Right hindlimb (tissue), 1 donor: ENCODE measurements at places on chromosomes 7 and 10.

DNA sequence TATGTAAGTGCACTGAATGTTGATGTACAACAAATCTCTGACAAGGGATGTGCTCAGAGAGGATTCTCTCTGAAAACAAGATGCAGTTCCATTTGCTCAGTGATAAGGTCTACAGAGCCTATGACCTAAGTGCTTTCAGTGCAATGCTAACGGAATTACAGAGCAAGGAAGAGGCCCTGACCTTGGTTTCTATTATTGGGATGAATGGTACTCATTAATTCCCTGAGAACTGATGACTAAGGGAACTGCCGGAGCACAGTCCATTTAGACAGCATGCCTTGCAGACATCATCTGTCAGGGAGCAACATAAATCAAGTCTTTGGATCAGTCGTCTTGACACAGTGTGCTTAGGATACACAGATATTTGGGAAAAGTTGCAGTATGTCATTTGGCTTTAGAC is 340.8 kb downstream of the PHTF2 start:
- DNase-seq = no peak

GRCh38 chr7:111736552-111736874 is 174.2 kb upstream of the IMMP2L start:
- no peak for DNase-seq

GRCh38 chr10:5735119-5735518 is 50.5 kb downstream of the TASOR2 start:
- DNase-seq = no peak

DNA sequence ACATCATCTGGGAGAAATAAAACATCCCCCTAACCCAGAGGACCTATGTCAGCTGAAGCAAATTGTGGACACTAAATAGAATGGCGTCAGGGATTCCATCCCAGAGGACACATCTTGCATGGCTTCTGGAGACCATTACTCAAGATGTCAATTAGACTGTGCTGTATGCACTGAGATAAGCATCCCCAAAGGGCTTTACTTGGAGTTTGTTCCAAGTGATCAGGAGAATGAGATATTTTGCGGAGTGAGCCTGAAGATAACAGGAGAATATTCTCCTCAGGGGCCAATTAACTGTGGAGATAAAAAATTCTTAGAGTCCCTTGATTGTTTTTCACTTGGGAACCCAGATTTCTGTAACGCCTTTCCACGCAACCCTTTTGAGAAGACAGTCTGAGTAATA is 4.5 kb upstream of the OR2AE1 start:
- DNase-seq = no peak

GRCh38 chr10:97686962-97687784 is at the start of gene AVPI1:
Gene AVPI1 (minus strand): TSS chr10:97687241. CDS start chr10:97679905, 7,336 bp downstream.
- peak; percentile 97 for DNase-seq

DNA sequence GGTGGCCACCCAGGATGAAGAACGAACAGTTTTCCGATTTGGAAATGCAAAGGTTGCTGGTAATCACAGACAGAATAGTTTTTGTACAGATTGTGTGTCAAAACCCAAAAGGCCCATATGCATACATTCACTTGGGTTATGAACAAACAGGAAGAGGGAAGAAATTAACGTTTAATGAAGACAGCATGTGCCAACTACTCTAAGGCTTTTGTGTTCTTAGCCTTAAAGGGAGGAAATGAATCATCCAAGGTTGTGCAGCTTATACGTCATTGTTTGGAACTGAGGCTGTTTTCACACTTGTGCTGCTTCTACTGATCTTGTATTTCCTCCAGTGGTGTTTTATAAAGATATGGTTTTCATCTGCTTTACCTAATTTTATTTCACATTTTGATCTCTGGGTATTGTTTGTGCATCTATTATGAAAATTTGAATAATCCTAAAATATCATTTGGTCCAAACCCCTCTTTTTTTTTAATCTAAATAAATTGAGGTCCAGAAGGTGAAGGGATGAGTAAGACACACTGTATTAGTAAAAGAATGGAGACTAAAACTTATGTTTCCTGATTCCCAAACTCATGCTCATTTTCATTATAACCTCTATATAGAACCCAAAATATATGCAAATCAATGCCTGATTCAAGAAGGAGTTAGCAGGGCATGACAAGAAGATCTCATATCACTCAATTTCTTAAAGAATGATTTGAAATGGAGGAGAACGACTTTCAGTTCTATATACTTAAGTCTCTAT is 373.1 kb downstream of the THSD7A start:
- DNase-seq = no peak

DNA sequence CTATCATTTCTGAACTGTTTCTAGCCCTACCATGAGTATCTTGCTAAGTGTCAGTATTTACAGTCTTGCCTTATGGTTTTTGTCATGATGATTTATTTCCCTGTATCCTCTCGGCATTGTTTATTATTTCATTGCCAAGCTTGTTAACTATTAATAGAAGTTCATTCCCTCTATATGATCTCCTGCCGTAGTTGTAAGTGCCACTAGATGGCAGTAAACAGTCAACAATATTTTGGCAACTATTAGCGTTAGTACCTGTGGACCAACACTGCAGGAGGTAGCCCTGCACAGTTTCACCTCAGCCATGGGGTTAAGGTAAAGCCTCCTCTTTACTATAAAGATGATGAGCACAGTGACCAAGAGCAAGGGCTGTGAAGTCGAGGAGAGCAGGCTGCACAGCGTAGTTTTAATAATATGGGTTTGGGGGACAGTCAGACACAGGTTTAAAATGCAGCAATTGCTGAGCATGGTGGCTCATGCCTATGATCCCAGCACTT is 26.1 kb upstream of the CCNJ start:
- peak; percentile 22 for DNase-seq

DNA sequence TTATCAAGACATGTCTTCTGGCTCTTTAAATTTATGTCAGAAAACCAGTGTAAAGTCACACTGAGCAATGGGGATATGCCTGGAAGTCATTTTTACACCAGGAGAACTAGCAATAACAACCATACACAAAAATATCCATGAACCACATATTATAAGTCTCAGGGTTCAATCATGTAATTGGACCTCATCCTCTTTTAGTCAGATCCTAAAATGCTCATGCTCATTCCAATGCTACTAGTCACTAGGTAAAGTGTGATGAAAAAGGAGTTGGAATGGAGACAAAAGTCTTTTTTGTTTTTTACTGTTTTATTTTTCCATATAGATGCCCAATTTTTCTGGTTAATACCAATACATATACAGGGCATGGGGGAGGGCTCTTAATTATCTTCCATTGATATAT is 306.1 kb downstream of the DGKB start:
- DNase-seq = no peak

DNA sequence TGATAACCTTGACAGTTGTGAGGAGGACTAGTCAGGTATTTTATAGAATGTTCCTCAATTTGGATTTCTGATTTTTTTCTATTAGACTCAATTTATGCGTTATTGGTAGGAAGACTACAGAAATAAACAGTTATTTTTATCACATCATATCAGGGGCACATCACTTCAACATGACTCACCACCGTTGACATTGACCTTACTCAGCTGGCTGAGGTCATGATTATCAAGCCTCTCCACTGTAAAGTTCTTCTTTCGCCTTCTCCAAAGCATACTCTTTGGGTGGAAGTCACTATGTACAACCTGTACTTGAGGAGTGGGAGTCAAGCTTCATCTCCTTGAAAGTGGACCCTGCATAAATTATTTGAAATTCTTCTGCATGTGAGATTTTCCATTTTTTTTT is 194.3 kb upstream of the IGFBP3 start:
- no peak for DNase-seq

DNA sequence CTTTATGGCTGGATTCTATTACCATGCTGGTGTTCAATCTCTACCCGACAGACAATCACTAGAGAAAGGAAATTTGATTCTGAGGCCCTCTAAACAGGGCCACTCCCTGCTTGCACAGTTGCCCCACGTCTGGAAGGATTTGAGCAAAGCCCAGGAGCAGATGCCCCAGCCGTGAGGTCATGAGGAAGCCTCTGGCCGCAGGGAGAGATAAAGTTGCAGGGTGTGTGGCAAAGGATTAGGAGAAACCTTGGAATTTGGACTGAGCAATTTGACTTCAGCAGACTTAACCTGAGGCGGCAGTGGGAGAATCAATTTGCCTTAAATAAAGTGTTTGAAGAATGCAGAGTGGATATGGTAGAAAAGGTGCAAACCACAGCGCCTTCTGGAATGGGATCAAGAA is 40.2 kb upstream of the KLF6 start:
- DNase-seq = no peak

- no peak for DNase-seq
Measured at GRCh38 chr7:105838627-105839231, 37.7 kb downstream of the ATXN7L1 start.

- DNase-seq = peak; percentile 94
Measured at GRCh38 chr7:139341058-139341775, at the start of gene FMC1. Gene FMC1 (plus strand): TSS chr7:139341337. CDS start chr7:139341385, 48 bp downstream.

GRCh38 chr10:132519382-132520176 is 18.0 kb upstream of the INPP5A start:
- peak; percentile 41 for DNase-seq

DNA sequence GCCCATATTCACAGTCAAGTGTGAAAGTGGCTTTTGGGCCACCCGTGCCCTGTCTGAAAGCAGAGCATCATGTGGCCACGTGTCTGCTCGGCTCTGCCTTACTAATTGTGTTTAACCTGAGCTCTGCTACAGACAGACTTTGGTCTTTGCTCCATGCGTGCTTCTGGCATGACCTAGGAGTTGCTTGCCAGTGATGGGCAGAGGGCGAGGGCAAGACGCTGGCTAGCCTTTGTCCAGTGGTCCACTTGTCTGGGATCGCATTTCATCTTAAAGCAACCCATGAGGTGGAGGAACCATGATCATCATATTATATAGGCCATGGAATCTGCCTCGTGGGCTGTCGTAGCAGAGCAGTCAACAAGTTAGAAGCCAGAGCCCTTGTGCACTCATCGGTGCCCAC is 123.3 kb upstream of the INSYN2A start:
- no peak for DNase-seq

DNA sequence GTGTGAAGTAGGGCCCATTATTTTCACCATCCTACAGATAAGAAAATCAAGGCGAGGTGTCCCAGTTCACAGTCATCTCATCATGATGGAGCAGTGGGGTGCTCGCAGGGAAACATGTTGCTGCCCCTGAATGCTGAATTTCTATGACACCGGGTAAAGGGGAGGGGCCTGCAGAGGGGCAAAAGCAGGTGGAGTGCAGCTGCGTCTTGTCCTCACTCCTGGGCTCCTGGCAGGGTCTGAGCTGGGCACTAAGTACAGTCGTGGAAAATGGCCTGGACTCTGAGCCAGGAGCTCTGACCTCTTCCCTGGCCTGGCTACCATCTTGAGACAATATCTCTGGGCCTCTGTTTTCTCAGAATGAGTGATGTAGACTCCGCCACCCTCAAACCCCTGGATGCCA is 253.1 kb upstream of the PITRM1 start:
- peak; percentile 54 for DNase-seq

GRCh38 chr7:22350466-22351328 is 6.3 kb downstream of the RAPGEF5 start:
- no peak for DNase-seq

GRCh38 chr7:826230-826917 is 5.9 kb upstream of the SUN1 start:
- no peak for DNase-seq

- no peak for DNase-seq
Measured at GRCh38 chr10:110897184-110897583, 21.8 kb downstream of the BBIP1 start.

GRCh38 chr7:94270772-94271171 is 123.9 kb upstream of the COL1A2 start:
- DNase-seq = no peak

- peak; percentile 65 for DNase-seq
Measured at GRCh38 chr10:19966751-19967150, 150.5 kb downstream of the PLXDC2 start.
